ENCODE measurements at places on chromosomes 2 and 18.

- no peak for DNase-seq
Observed at GRCh38 chr2:98164256-98164655, 77.3 kb downstream of the VWA3B start.

DNA sequence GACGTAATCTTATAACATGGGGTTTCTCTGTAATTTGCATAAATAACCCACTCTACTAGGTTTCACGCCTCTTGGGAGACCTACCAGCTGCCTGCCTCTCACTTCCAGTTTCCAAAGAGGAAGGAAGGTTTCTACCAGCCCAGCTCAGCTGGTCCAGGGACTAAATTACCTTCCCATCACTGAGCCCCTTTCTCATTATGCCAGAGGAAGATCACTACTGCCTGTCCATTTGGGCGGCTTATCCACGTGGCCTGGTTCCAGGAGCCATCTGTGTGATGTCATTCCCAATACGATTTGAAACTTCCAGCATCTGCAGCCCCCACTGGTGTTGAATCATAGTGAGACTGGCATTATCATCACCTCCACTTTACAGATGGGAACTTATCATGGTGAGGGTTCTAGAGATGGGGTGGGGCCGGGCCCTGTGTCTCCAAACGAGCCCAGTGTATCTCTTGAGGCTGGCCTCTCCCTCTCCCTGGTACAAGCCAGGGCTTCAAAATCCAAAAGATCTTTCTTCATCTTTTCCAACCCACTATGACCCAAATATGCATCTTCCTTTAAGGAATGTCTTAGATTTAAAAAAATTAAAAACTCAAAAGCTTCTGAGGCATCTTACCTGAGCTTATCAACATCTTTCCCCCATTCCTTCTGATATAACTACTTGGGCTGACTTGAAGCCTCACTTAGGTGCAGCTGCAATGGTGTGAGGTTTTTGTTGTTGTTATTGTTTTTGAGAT is 140.8 kb downstream of the DDX1 start:
- DNase-seq, result no peak

DNA sequence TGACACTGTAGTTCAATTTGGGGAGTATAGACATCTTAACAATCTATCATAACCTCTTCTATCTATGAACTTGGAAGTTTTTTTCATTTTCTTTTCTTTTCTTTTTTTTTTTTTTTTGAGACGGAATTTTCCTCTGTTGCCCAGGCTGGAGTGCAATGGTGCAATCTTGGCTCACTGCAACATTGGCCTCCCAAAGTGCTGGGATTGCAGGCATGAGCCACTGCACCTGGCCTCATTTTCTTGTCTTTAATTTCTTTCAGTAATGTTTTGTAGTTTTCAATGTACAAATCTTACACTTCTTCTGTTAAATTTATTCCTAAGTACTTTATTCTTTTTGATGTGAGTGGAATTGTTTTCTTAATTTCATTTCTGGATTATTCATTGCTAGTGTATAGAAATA is 14.6 kb downstream of the ASAP2 start:
- DNase-seq, result no peak

DNA sequence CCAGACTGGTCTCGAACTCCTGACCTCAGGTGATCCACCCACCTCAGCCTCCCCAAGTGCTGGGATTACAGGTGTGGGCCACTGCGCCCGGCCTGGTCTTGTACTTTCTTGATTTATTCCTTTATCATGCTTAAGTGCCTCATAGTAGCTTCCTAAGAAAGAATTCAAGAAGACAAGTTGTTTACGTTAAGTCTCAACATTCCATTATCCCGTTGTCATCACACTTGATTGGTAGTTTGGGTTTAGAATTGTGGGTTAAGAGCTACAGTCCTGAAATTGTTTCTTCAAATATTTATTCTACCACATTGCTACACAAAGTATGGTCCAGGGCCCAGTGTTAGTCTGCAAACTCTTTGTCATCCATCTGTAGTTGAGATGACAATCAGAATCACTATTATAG is 194.0 kb downstream of the VWC2L start:
- DNase-seq, result no peak

GRCh38 chr2:60899230-60899891 is 18.0 kb downstream of the REL start:
- DNase-seq, result no peak

DNA sequence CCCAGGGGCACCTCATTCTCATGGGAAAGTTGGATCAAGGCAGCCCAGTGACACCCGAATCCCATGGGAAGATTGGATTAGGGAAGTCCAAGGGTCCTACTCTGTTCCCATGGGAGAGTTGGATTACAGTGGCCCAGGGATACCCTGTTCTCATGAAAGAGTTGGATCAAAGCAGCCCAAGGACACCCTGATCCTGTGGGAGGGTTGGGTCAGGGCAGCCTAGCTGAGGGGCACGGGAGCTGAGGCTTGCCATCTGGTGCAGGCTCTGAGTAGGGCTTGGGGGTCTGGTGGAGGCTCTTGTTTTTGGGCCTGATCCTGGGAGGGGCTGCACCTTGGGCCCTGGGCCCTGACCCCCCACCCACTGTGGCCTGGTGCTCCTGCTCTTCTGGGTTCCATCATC is 87.1 kb downstream of the ACKR3 start:
- no peak for DNase-seq

- DNase-seq, result no peak
Observed at GRCh38 chr2:47227532-47228279, 72.6 kb upstream of the STPG4 start.

DNA sequence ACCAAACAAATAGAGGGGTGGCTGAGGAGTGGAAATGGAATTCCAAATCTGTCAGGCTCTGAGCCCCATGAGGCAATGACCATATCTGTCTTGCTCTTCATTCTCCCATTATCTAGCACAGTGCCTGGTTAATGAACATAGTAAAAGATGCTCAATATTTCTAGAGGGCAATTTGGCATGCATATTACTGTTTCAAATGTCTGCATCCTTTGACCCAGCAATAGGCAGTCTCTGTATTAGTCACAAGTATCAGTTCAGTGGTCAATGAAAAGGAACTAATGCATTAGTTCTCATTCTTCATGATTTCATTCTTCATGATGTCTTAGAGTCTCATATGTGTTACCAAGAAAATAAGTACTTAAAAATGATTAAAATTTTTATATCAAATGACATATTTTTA is 28.4 kb upstream of the MALL start:
- DNase-seq, result no peak

DNA sequence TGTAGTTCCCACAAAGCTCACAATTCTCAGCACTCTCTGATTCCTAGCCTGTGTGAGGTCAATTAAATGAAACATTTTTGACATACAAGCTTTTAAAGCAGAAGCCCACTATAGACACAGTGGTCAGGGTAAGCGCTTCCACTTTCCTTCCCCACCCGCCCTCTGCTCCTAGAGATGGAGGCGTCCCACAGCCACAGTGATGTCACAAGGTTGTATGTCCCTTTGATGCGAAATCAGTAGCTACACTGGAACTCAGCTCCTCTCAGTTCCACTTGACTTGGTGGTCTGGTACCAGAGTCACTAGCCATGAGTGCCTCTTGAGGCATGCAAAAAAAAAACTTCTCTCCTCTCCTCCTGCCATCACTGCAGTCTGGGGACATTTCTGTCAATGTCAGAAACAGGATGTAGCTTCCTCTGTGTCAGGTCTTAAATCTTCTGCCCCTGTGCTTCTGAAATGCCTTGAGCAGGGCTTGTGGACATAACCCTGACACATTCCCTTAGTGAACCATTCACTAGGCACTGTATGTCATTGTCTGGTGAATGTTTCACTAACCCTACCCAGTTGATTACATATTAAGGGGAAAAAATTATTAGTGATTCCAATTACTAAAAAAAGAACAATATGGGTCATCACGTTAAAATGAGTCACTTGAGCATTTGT is 7.8 kb downstream of the SULT1C4 start:
- no peak for DNase-seq

DNA sequence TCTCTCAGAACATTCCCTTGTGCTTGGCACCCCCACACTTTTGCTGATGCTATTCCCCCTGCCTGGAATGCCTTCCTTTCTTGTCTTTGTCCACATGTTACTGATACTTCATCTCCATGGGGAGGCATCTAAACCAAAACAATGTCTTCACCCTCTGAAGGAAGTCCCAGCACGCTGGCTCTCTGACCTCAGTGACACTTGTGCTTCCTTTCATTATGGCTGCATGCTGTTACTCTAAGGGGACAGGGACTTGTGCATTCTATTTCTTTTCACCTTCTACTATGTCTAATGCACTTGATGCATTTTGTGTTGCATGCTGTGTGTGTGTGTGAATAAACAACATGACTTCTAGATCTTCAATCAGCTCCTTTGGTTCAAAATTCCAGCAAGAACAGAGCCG is 24.6 kb downstream of the EFR3B start:
- no peak for DNase-seq
